ENCODE measurements at places on chromosomes 7 and 10. TPM values are rescaled to one million over a fixed set of nuclear protein-coding genes. Genes with fewer than 3 reads are reported as not detected.

SMKR1 gene
- 0.71 TPM for total RNA-seq

DENND10 gene
- total RNA-seq: 67.3 TPM

ARHGEF5 gene
- total RNA-seq: 1.5 TPM

TAC1 gene
- not detected for total RNA-seq

HMX2 gene
- not detected for total RNA-seq

TMEM130 gene
- 0.06 TPM for total RNA-seq

CNTNAP2 gene
- not detected for total RNA-seq

GARIN1A gene
- 0.63 TPM for total RNA-seq

CPN1 gene
- not detected for total RNA-seq

UNC5B gene
- 0.13 TPM for total RNA-seq

SPDYE11 gene
- not detected for total RNA-seq

PNLIPRP3 gene
- 0.06 TPM for total RNA-seq

EPHA1 gene
- not detected for total RNA-seq

EPC1 gene
- 23.0 TPM for total RNA-seq

NPFFR1 gene
- not detected for total RNA-seq

LAMB4 gene
- total RNA-seq: not detected

GSDME gene
- 42.6 TPM for total RNA-seq

DDIT4 gene
- 257 TPM for total RNA-seq

ZNF746 gene
- 27.6 TPM for total RNA-seq

MAGI2 gene
- total RNA-seq: 3.6 TPM

CACNB2 gene
- total RNA-seq: not detected

HTR7 gene
- 19.6 TPM for total RNA-seq

OR9A2 gene
- not detected for total RNA-seq

All from LHCN-M2 (cell line).